Fibroblast of lung (primary cell): ENCODE measurements at places on chromosomes 2 and 18. TPM values are rescaled to one million over a fixed set of nuclear protein-coding genes. Genes with fewer than 3 reads are reported as not detected.

DNA sequence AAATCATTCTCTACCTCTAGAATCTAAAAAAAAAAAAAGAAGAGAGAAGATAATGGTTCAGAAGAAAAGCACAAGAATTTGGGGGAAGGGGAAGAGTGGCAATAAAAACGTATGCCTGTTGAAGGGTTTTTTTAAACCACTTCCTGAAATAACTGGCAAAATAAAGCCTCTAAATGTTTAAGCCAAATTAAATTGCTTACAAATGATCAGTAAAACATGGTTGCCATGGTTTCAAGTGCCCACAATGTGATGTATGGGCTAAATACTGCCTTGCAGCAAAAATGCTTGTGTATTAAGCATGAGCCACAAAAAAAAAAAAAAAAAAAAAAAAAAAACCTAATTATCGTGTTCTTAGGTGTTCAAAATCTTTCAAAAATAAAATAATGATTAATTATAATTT is 60.8 kb downstream of the RBM43 start:
- H3K27me3 ChIP-seq: no peaks in the 10 kb centered on the region
- H3K4me1 ChIP-seq: no peaks in the 10 kb centered on the region
- H3K4me3 ChIP-seq: no peak overlapping the region
- H3K36me3 ChIP-seq: no peaks in the 10 kb centered on the region
- no peak for DNase-seq
- H3K27ac ChIP-seq: no peak overlapping the region

The CNGA3 gene
- under 0.01 TPM in 2 replicates for total RNA-seq

GRCh38 chr2:95016616-95017015 is 8.9 kb upstream of the MAL start:
- no peaks in the 10 kb centered on the region for H3K4me1 ChIP-seq
- H3K27me3 ChIP-seq: no peaks in the 10 kb centered on the region
- no peaks in the 10 kb centered on the region for H3K36me3 ChIP-seq
- DNase-seq: no peak
- no peak overlapping the region for H3K27ac ChIP-seq

GRCh38 chr2:95047629-95048510 is 22.4 kb downstream of the MAL start:
- DNase-seq: no peak
- H3K36me3 ChIP-seq: no peaks in the 10 kb centered on the region
- H3K27me3 ChIP-seq: no peaks in the 10 kb centered on the region
- H3K4me1 ChIP-seq: peaks cover 6% of the 10 kb centered on the region

The CHAC2 gene
- total RNA-seq: 1.3 and 1.7 TPM in 2 replicates

The LIMS3 gene
- total RNA-seq: 6.3 TPM in 1 of 2 replicates, not detected in the other

- H3K4me3 ChIP-seq: no peak overlapping the region
- no peaks in the 10 kb centered on the region for H3K27me3 ChIP-seq
- peak; percentile 47 for DNase-seq
- peaks cover 15% of the 10 kb centered on the region for H3K4me1 ChIP-seq
- H3K36me3 ChIP-seq: peaks cover 5% of the 10 kb centered on the region
Measured at GRCh38 chr2:27681841-27682240, 18.2 kb downstream of the SLC4A1AP start.

GRCh38 chr2:131126436-131126835 is 21.3 kb downstream of the PLEKHB2 start:
- no peaks in the 10 kb centered on the region for H3K27me3 ChIP-seq
- no peak for DNase-seq
- H3K4me3 ChIP-seq: no peak overlapping the region
- no peaks in the 10 kb centered on the region for H3K36me3 ChIP-seq
- H3K4me1 ChIP-seq: no peaks in the 10 kb centered on the region

GRCh38 chr2:173652767-173653431 is 298.2 kb downstream of the CDCA7 start:
- H3K27ac ChIP-seq: peak overlapping the region; percentile 75
- peaks cover 10% of the 10 kb centered on the region for H3K4me1 ChIP-seq
- no peaks in the 10 kb centered on the region for H3K36me3 ChIP-seq
- no peak overlapping the region for H3K4me3 ChIP-seq
- no peaks in the 10 kb centered on the region for H3K27me3 ChIP-seq

GRCh38 chr2:5242751-5243150 is 449.4 kb upstream of the SOX11 start:
- H3K27ac ChIP-seq: no peak overlapping the region
- no peaks in the 10 kb centered on the region for H3K36me3 ChIP-seq
- H3K27me3 ChIP-seq: no peaks in the 10 kb centered on the region
- no peak overlapping the region for H3K4me3 ChIP-seq
- no peak for DNase-seq

DNA sequence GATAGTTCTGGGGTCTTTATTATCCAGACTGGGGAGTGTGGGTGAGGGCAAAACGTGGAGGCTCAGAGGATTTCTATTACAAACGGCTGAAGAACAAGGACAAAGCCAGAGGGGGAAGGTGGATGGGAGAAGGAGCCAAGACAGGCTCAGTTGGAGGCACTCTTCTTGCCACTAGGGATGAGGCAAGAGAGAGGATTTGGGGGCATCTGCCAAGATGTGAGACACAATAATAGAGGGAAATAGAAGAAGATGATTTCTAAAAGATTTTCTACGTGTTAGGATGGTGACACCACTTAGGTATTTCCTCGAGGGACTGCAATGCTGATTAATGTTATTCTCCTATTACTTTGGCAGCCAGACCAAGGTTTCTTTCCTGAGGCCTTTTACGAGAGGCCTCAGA is 71.8 kb downstream of the APOB start:
- no peaks in the 10 kb centered on the region for H3K36me3 ChIP-seq
- DNase-seq: no peak
- H3K27me3 ChIP-seq: no peaks in the 10 kb centered on the region
- no peaks in the 10 kb centered on the region for H3K4me1 ChIP-seq
- no peak overlapping the region for H3K27ac ChIP-seq

- H3K27me3 ChIP-seq: no peaks in the 10 kb centered on the region
- H3K36me3 ChIP-seq: no peaks in the 10 kb centered on the region
Measured at GRCh38 chr2:196171248-196171871, at the start of gene STK17B. TSS of gene STK17B (minus strand) at chr2:196171578. CDS start at chr2:196163383, 8,195 bp downstream.

The PJVK gene
- total RNA-seq: 2.1 and 4.3 TPM in 2 replicates

- no peaks in the 10 kb centered on the region for H3K4me1 ChIP-seq
- no peaks in the 10 kb centered on the region for H3K36me3 ChIP-seq
- no peak for DNase-seq
- H3K27ac ChIP-seq: no peak overlapping the region
Measured at GRCh38 chr2:182868054-182868796, 1.8 kb upstream of the FRZB start.

The GLI2 gene
- 3.3 TPM in 2 replicates for total RNA-seq

DNA sequence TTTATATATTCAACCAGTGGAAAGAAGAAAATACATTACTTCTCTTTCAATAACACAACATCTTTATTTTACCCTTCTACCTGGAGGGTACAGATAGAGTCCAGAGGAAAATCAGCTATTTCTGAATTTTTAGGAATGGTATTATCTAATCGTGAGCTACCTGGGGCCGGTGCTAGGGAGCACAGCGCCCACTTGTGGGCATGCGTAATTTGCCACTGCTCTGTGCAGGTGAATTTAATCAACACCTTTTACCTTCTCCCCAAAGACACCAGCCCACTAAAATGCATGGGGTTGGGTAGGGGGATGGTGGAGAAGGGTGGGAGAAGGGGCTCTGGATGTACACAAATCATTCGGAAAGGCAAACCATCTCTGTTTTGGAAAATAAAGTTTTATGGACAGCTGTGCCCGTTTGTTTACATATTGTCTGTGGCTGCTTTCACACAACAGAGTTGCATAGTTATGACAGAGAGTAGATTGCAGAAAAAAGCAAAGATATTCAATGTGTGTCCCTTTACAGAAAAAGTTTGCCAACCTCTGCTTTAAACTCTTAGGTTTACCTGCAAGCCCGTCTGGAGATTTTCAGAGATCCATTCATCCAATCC is 51.5 kb upstream of the DCC start:
- no peaks in the 10 kb centered on the region for H3K4me1 ChIP-seq
- H3K36me3 ChIP-seq: no peaks in the 10 kb centered on the region
- H3K4me3 ChIP-seq: no peak overlapping the region

DNA sequence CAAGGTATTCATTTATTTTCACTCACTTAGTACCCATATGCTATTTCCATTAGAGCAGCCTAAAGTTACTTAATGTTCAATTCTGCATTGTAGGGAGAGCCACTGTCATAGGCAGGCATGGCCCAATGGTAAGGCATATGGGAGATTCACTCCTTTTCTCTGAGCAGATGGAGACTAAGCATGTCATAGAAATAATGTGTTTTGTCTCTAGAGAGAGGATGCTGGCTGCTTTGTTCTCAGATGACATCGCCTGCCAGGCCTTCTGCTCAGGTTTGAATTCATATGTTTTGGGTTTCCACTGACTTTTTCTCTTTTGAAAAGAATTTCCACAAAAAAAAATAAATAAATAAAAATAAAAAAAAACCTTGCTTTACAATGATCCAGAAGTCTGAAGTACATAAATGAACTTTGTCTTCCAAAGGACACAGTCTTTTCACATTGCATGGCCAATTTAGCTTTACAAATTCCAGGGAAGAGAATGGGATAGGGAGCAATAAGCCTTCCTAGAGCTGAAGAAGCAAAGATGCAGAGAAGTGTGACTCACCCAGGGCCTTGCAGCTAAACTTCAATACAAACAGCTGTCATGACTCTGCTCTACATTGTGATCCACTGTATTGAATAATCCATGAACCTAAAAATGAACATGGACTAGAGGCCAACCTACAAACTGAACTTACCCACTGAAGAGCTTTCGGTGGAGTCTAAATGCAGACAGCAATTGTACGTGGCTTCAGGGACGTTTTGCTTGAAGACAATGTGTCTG is 422.5 kb downstream of the CMPK2 start:
- H3K27me3 ChIP-seq: no peaks in the 10 kb centered on the region
- H3K4me3 ChIP-seq: no peak overlapping the region
- DNase-seq: no peak
- no peak overlapping the region for H3K27ac ChIP-seq
- no peaks in the 10 kb centered on the region for H3K4me1 ChIP-seq

- no peak overlapping the region for H3K4me3 ChIP-seq
- H3K4me1 ChIP-seq: no peaks in the 10 kb centered on the region
- no peaks in the 10 kb centered on the region for H3K27me3 ChIP-seq
- no peak for DNase-seq
Measured at GRCh38 chr2:128494307-128494639, 175.6 kb upstream of the HS6ST1 start.

GRCh38 chr2:185695711-185696235 is 42.8 kb upstream of the FSIP2 start:
- no peak overlapping the region for H3K27ac ChIP-seq
- H3K4me3 ChIP-seq: no peak overlapping the region
- no peaks in the 10 kb centered on the region for H3K4me1 ChIP-seq
- DNase-seq: no peak

GRCh38 chr18:78799382-78800089 is 180.1 kb upstream of the SALL3 start:
- no peaks in the 10 kb centered on the region for H3K36me3 ChIP-seq
- H3K27ac ChIP-seq: no peak overlapping the region
- DNase-seq: no peak
- no peaks in the 10 kb centered on the region for H3K27me3 ChIP-seq
- no peaks in the 10 kb centered on the region for H3K4me1 ChIP-seq

The ALLC gene
- total RNA-seq: not detected in 2 replicates

The PAX8 gene
- total RNA-seq: 0.50 and 0.51 TPM in 2 replicates

- H3K4me3 ChIP-seq: no peak overlapping the region
- no peaks in the 10 kb centered on the region for H3K36me3 ChIP-seq
- peaks cover 28% of the 10 kb centered on the region for H3K27me3 ChIP-seq
- no peak overlapping the region for H3K27ac ChIP-seq
Measured at GRCh38 chr2:26649322-26649721, 8.2 kb upstream of the CIB4 start.

DNA sequence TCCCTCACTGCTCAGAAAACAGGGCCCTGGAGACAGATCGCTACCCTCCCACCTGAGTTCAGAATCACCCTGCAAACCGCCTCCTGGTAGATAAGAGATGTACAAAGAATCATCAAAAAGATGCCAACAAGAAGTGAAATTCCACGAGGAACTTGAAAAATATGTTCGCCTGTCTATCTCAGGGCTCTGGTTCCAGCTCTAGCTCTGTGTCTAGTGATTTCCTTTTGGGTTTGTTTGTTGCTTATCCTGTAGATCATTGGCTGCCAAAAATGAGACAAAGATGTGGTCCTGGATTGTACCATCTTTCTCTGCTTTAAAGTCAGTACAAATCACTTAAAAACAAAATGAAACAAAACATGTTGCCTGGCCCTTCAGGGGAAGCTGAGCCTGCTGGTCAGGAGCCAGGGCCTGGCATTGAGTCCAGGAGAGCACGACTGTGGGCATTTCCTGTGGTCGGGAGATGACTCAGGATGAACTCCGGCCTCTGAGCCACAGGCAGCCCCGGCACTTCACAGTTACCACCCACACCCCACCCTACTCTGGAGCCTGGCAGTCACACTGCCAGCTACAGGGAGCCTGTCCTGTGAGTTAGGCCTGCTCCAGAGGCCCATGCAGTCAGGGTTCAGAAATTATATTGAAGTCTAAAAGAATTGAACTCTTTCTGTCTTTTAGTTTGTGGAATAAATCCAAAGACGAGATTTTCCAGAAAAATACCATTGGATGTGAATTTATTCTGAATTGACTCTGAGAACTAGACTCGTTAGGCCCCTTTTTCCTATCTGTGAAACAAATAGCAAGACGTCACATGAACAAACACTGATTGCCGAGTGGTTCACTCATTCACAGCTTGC is 8.0 kb upstream of the ITGB6 start:
- H3K4me1 ChIP-seq: peaks cover 30% of the 10 kb centered on the region
- no peaks in the 10 kb centered on the region for H3K36me3 ChIP-seq
- H3K4me3 ChIP-seq: no peak overlapping the region
- no peaks in the 10 kb centered on the region for H3K27me3 ChIP-seq

DNA sequence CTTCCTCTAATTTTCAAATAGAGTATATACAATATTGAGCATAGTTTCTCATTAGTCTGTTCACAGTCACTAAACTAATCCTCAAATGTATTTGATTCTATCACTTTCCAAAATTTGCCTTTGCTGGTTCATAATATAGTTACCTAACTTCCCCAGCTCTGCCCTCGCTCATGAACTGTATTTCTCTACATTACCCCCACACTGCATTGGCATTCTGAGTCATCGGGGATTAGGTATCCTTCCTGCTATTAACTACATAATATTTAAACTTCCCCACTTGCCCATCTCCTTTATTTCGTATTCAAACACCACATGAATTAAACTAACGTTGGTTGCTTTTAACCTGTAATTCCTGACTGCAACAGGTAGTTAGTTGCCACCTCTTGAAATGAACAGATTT is 14.8 kb upstream of the CLASP1 start:
- H3K36me3 ChIP-seq: no peaks in the 10 kb centered on the region
- no peak overlapping the region for H3K27ac ChIP-seq
- DNase-seq: no peak
- no peak overlapping the region for H3K4me3 ChIP-seq
